ENCODE measurements at places on chromosomes 4 and X.

DNA sequence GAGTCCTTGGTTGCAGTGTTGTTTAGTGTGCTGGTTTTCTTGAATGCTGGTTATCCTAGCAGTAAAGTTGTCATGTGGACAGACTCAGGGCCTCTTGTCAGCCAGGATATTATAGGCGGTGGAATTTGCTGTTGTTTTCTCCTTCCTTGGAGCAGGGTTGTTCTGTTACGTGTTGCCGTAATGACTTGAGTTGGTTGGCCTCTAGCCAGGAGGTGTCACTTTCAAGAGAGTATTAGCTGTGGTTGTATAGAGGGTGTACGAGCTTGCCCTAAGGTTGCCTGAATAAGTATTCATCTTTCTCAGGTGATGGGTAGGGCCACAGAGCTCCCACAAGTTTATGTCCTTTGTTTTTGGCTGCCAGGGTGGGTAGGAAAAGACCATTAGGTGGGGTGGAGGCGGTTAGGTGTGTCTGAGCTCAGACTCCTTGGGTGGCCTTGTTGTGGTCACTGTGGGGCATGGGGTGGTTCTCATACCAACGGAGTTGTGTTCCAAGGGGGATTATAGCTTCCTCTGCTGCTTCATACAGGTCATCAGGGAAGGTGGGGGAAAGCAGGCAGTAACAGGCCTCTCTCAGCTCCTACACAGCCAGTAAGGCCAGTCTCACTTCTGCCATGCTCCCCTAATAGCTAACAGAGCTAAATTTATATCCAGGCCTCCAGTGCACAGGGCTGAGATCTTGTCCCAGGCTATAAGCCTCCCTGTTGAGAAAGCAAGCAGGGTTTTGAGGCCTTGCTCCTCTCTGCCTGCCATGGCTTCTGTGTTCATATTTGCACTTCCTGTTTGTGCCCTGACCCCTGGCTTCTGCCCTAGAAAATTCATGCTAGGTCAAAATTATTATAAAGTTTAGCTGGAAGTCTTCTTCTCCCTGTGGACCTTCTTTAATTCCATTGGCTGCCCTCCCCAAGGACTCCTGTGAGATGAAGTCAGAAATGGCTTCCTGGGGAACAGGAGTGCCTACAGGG lies 594.7 kb downstream of the RAPGEF2 start:
- no peak for DNase-seq

GRCh38 chr4:41438931-41439297 lies 99.0 kb upstream of the LIMCH1 start:
- no peak for DNase-seq

DNA sequence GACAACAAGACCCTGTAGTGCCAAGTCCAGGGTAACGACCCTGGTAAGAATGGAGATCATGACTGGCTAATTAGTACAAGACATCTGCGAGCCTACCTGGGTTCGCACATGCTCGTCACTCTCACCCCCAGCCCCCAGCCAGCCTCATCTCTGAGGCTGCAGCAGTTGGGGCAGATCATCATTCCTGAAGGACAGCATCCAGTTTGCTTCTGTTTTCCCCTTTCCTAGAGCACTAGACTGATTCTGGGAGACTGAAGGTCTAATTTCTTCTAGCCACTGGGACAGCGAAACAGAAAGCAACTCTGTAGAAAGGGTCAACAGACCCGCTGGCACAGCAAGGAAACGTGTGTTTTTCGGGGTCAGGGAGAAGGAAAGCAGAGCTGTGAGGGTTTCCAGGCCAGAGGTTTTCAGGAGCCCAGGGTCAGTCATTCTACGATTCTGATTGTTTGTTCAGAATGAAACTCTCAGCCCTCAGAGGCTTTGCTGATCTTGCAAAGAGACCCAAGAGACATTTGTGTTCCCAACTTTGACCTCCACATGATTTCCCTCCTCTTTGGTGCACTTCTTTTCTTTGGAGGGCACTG lies 343.1 kb upstream of the NOCT start:
- no peak for DNase-seq

- DNase-seq, result no peak
These were observed 21.4 kb downstream of the HMX1 start for GRCh38 chr4:8850074-8850829.

DNA sequence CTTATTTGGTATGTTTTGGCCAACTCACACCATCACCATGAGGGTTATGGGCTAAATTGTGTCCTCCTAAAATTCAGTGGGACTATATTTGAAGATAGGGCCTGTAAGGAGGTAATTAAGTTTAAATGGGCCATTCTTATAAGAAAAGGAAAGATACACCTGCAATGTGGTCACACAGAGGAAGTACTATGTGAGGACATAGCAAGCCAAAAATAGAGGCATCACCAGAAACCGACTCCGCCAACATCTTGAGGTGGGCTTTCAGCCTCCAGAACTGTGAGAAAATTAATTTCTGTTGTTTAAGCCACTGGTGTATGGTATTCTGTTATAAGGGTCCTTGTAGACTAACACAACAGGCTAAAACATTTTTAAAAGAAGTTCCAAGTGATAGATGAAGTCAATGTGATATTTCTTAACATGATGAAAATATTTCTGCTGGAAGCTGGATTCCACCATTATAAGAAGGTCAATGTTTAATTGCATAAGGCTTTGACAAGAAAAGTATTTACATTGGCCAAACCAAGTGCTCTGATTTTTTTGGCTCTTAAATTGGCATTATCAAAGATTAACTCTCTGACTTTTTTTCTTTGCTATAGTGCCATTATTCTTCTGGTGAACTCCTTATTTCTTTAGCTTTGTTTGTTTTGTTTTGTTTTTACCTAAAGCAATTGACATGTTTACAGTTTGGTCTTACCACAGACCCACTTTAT lies 540.9 kb downstream of the PPARGC1A start:
- DNase-seq, result no peak

DNA sequence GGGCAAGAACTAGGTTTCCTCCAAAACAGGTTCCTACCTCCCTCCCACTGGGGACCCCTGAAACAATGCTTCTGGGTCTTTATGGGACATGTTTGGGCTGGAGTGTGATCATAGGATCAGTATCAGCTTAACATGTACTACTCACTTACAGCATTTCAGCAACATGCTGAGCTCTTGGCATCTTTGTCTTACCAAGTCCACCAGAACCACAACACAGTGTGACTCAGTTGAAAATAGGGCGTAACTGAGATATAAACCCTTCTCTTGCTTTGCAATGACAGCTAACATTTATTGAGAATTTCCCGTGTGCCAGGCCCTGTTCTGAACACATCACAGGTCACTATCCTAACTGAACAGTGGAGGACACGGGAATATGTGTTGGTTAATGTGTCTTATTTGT lies 218.5 kb upstream of the LNX1 start:
- no peak for DNase-seq

- DNase-seq, result no peak
These were observed 8.1 kb upstream of the COMMD8 start for GRCh38 chr4:47471591-47471990.

GRCh38 chr4:158238575-158238974 lies 28.3 kb downstream of the TMEM144 start:
- no peak for DNase-seq

DNA sequence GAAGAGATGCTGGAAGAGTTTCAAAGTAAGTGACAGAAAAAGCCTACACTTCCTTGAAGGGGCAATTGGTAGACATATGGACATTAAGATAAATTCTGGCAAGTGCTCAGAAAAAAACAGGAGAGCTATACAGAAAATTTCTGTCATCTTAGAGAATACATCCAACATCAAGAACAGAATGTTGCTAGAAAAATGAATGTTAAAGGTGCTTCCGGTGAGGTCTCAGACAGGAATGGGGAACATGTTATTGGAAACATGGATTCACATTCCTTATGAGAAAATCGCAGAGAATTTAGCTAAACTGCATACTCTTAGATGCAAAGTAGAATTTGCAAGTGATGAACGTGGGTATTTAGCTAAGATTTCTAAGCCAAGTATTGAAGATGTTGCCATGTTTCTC lies 9.5 kb downstream of the XAGE1B start:
- no peak for DNase-seq

- peak; percentile 58 for DNase-seq
These were observed 14.2 kb upstream of the OSTC start for GRCh38 chr4:108636246-108636645.

GRCh38 chr4:7253837-7254236 lies 61.5 kb downstream of the SORCS2 start:
- no peak for DNase-seq

- peak; percentile 53 for DNase-seq
These were observed at the start of gene AADAT for GRCh38 chr4:170089668-170090351. Gene AADAT, minus strand, starts transcription at chr4:170089956. Its CDS starts 266 bp downstream, at chr4:170089690.

All from HS-5 (cell line).